ENCODE measurements at places on chromosomes 16 and 17. TPM values are rescaled to one million over a fixed set of nuclear protein-coding genes. Genes with fewer than 3 reads are reported as not detected.

- H3K4me3 ChIP-seq = peak overlapping the region; percentile 80
- no peaks in the 10 kb centered on the region for H3K27me3 ChIP-seq
- H3K36me3 ChIP-seq = no peaks in the 10 kb centered on the region
Observed at GRCh38 chr17:28317966-28318758, 838 bp upstream of the TMEM97 start.

- H3K27ac ChIP-seq = no peak overlapping the region
- no peak overlapping the region for H3K4me3 ChIP-seq
- H3K36me3 ChIP-seq = no peaks in the 10 kb centered on the region
- no peaks in the 10 kb centered on the region for H3K4me1 ChIP-seq
- no peak for DNase-seq
Observed at GRCh38 chr17:54237911-54238515, 415.3 kb downstream of the KIF2B start.

DNA sequence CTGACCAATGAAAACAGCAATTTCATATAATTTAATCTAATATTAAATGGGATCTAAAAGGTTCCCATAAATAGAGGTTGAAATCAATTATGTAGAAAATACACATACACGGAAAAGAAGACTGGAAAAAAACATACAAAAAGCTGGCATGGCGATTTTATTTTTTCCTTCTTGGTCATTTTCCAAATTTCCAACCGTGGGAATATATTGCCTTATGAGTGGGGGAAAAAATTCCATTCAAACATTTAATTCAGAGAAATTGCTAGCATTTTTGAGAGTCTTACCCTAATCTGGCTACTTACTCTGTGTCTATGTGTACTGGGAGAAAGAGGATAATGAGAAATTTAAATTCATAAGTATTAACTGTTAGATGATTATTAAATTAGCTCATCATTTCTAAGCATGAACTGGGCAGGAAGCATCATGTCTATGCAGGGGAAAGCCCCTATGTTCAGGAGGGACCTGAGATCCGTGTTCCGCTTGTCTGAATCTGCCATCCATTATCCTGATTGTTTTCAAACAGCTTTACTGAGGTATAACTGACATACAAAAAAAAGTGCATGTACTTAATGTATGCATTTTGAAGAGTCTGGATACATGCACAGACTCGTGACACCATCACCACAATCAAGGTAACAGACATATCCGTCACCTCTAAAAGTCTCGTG, 145.2 kb downstream of the XYLT1 start:
- H3K4me1 ChIP-seq = peaks cover 9% of the 10 kb centered on the region
- no peak for DNase-seq
- no peaks in the 10 kb centered on the region for H3K36me3 ChIP-seq
- no peaks in the 10 kb centered on the region for H3K27me3 ChIP-seq

The ARL5C gene
- not detected for total RNA-seq

The CCL7 gene
- total RNA-seq = not detected

DNA sequence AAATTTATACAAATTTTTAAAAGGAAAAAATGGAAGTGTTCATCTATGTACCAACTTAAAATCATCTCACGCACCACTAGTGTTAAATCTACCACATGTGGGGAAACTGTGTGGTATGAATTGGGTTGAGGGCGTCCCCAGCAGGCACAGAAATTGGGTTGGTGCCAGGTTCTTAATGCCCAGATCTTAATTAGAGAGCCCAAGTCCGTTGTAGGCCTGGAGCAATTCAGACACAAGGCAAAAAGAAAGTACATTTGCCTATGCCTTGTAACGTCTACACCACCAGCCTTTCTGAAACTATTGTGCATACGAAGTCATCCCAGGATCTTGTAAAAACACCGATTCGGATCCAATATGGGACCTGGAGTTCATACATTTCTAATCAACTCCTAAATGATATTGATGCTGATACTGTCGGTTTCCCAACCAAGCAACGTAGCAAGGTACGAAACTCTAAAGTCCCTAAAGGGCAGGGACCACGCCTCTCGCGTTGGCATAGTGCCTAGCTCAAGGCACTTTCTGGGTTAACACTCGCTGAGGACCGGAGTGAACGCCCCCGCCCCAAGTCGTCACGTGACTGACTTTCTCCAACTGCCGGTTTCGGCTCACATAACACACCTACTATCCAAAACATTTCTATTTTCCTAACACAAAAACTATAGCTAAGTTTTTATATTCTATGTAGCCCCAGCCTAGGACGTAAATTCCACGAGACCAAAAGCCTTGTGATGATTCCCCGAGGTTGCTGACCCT, 945 bp upstream of the UQCRC2 start:
- peaks cover 12% of the 10 kb centered on the region for H3K4me1 ChIP-seq
- no peaks in the 10 kb centered on the region for H3K36me3 ChIP-seq
- H3K27me3 ChIP-seq = peaks cover 1% of the 10 kb centered on the region
- DNase-seq = peak; percentile 85
- H3K27ac ChIP-seq = no peak overlapping the region
- H3K4me3 ChIP-seq = peak overlapping the region; percentile 92
